Cerebellar cortex (tissue), 1 donor: ENCODE measurements at places on chromosomes 5 and 9.
A peak's percentile ranks its signal among the peaks of the same experiment; 100 is the strongest.

GRCh38 chr5:16812911-16813310 is 123.2 kb downstream of the MYO10 start:
- DNase-seq = no peak

- DNase-seq = no peak
These were observed 27.7 kb downstream of the VAV2 start for GRCh38 chr9:133964463-133964862.

GRCh38 chr5:170312666-170313065 is 15.1 kb upstream of the LCP2 start:
- no peak for DNase-seq

DNA sequence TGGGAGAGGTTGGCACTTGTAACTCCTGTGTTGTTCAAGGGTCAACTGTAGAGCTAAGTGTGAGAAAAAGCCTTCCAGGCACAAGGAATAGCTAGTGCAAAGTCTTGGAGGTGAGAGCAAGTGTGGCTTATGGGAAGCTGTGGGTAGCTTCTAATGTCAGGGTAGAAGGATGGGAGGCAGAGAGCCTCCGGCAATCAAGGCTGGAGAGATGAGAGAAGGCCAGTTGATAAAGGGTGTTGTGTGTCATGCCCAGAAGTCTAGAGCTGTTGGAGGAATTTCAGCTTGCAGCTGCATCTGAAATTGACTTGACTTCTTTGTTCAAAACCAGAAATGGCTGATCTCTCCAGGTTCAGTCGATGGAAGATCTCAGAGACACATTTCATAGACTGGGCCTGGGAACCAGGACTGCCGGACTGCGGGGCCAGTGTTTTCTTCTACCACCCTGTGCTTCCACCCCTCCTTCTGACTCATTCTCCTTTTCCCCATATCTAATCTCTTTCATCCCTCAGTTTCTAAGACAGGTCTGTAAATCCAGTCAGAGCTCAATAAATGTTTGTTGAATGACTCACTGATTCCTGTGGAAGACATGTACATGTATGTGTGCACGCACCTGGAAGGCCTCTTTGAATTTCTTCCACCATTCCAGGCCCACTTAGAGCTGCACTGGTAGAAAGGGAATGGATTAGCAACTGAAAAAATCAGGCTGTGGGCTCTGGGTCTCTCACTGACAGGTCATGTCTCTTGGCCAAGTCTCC is 67.8 kb upstream of the KLF4 start:
- DNase-seq = no peak

- peak; percentile 68 for DNase-seq
These were observed 229.3 kb downstream of the RFX3 start for GRCh38 chr9:3296536-3296935.

DNA sequence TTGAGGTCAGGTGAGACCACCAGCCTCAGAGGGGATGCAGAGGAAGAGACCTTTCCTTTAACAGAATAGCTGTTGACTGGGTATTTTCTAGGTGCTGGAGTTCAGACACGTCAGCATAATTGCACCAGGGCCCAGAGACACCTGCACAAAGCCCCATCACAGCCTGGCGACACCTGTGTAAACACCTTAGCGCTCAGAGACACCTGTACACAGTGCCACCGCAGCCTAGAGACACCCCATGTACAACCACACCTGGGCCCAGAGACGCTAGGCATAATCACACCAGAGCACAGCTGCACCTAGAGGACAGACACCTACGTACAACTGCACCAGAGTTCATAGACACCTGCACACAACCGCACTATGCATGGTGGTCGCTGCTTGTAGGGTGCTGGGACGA is 1.0 kb downstream of the TRIP13 start:
- DNase-seq = no peak

- DNase-seq = no peak
These were observed 449.6 kb upstream of the CLINT1 start for GRCh38 chr5:158308429-158309025.

DNA sequence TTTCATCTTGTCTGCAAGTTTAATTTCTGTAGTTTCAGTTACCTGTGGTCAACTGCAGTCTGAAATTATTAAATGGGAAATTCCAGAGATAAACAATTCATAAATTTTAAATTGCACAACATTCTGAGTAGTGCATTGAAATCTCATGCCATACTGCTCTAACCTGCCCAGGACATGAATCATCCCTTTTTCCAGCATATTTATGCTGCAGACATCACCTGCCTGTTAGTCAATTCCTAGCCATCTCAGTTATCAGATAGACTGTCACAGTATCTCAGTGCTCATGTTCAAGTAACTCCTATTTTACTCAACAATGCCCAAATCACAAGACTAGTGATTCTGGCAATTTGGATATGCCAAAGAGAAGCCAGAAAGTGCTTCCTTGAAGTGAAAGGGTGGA is 223.0 kb upstream of the GRIA1 start:
- DNase-seq = no peak

DNA sequence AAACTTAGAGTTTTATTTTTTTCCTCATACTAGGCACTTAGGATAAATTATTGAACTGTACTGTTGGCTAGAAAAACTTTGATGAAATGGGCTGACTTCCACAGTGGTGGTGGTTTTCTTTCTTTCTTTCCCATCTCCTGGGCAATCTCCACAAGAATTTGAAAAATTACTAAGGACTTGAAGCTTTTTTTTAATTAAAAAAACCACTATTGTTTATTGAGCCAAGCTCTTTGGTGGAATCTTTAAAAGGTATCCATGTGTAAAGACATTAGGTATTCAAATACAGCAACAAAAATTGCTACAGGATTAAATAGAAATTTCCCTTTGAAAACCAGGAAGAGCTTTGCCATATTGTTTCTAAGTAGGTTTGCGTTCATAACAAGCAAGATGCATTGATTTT is 14.1 kb downstream of the MARCHF6 start:
- no peak for DNase-seq

DNA sequence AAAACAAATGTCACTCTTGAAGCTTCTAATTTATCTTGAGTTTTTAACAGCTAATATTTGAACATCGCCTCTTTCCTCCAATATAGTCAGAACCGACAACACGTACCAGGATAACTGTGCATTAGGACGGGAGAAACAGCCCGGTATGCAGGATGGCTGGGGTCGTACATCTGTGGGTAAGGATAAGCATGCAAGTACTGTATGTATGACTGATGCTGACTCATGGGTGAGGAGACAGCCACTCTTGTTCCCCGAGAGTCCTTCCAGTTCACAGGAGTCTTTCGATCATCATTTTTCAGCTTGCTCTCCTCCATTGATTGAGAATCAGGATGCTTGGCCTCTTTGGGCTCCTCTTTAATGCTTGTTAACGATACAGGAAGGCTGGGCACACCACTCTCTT is 102.3 kb downstream of the ZNF608 start:
- no peak for DNase-seq

- peak; percentile 74 for DNase-seq
These were observed 3.3 kb downstream of the ASTN2 start for GRCh38 chr9:117411547-117411946.

- peak; percentile 99 for DNase-seq
These were observed 815.0 kb downstream of the CDH18 start for GRCh38 chr5:19172926-19173470.

DNA sequence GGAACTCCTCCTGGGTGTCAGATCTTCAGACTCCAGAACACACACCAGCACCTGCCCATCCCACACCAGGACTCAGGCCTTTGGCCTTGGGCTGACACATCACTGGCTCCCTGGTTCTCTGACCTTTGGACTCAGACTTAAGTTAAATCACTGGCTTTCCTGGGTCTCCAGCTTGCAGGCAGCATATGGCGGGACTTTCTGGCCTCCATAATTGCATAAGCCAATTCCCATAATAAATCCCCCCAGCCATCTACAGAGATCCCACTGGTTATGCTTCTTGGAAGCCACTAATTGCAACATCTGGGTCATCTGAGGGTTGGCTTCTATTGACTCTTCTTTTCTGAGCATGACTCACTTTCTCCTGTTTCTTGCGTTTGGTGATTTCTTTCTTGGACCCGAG is 80.3 kb upstream of the SARDH start:
- DNase-seq = no peak

- DNase-seq = no peak
These were observed 1189.4 kb upstream of the NUDT12 start for GRCh38 chr5:104751969-104752368.

DNA sequence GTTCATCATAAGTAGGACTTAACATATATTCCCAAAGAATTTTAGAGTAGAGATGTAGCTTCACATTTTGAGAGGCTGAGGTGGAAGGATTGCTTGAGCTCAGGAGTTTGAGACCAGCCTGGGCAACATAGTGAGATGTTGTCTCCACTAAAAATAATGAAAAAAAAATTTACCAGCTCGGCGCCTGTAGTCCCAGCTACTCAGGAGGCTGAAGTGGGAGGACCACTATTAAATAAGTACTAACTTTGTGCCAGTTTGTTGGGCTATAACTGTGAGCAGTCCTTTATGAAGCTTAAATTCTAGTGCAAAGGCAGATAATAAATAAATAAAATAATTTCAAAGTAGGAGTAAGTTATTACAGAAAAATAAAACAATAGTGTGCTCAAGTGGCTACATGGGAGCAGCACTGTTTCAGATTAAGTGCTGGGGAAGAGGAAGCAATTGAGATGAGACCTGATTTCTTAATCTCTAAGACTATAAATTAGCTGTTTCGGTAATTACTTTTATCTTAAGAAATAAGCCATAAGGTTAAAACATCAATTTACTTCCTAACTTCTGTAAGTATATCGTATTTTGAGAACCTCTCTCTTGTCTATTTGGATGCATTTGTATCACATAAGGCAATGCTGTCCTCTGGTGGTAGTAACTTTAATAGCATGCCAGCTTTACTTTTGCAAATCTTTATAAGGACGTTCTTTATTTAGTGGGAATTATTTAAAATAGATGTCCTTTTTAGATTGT is 98.9 kb downstream of the CSNK1G3 start:
- DNase-seq = peak; percentile 80

DNA sequence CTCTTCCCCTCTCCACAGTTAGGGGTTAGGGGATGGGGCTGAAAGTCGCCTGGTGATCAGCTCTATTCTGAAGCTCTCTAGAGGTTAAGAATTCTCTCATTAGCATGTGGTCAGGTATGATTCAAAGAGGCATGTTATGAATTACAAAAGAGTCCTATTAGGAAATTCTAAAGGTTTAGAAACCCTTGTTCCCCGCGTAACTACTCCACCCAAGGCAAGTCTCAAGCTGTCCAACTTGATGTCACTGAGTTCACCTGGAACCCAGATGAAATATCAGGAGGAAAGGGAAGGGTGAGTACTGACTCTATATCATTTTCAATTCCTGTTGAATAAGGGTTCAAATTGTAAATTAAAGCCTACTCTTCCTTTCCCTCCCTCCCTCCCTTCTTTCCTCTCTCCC is 18.1 kb upstream of the RNF145 start:
- DNase-seq = no peak
